ENCODE measurements at places on chromosomes 12 and 14.
A peak's percentile ranks its signal among the peaks of the same experiment; 100 is the strongest.

- peak; percentile 69 for DNase-seq
Observed at GRCh38 chr12:2813214-2814185, 1.0 kb downstream of the ITFG2 start.

DNA sequence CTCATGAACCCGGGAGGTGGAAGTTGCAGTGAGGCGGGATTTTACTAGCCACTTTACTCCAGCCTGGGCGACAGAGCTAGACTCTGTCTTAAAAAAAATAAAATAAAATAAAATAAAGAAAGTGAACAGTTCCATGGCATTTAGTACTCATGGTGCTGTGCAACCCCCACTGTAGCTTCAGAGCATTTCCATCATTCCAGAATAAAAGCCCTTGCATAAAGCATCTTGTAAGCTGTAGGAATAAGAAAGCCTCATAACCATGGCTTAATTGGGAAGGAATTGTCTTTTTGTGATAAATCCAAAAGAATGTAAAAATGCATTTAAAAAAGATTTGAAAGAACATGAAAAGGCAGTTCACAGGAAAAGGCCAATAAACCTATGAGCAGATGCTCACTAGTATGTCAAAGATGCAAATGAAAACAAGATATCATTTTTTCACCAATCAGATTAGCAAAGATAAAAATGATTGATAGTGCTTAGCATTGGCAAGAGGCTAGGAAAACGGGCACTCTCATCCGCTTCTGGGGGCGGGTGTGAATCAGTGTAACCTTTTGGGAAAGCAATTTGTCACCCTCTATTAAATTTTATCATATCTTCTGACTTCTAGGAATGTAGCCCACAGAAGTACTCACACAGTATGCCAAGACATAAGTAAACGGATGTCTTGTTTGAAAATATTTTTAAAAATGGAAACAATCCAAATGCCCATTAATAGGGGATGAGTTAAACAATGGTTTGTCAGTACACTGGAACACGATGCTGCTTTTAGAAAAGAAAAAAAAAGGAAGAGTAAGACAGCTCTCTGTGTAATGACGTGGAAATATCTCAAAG lies 46.6 kb downstream of the CFAP251 start:
- DNase-seq = peak; percentile 9

- DNase-seq = no peak
Observed at GRCh38 chr14:51244591-51244990, 4.5 kb downstream of the TMX1 start.

DNA sequence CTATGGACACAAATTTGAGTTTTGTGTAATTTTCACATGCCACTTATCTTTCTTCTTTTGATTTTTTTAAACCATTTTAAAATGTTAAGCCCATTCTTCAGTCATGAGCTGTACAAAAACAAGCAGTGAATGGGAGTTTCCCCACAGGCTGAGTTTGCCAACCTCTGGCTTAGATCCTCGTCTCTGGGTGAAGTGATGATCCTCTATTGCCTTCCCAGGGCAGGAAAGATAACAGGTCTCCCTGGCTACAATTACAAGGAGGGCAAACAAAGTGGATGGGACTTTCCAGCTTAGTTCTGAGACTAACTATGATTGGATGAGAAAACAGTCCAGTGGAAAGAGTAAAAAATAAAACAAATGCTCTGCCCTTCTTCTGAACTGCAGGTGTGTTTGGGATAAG lies 203.7 kb downstream of the SPTSSA start:
- DNase-seq = peak; percentile 49

- DNase-seq = no peak
Observed at GRCh38 chr12:3568695-3569094, 77.7 kb downstream of the PRMT8 start.

DNA sequence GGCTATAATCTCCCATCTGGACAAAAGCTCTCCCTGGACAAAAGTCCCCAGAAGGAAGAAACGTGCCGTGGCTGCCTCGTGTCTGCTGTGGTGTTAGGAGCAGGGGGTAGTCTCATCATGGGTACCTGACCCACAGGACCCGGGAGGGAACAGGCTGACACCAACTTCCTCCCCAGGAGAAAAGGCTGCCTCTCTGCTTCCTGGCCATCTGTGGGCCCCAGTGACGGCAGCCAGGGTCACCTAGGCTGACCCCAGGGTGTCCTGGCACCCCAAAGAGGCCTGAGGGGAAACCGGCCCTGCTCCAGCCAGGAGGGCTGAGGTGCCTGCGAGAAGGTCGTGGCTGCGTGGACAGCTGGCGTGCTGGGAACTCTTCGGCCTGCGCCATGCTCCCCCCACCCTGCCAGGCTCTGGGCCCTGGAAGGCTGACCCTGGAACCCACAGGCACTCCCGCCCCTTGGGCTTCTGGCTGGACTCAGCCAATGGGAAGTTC lies 133.9 kb downstream of the RFLNA start:
- DNase-seq = no peak

All from brain microvascular endothelial cell (primary cell).